Fibroblast of upper back skin (primary cell): ENCODE measurements at places on chromosomes 13 and 19.
A peak's percentile ranks its signal among the peaks of the same experiment; 100 is the strongest.

DNA sequence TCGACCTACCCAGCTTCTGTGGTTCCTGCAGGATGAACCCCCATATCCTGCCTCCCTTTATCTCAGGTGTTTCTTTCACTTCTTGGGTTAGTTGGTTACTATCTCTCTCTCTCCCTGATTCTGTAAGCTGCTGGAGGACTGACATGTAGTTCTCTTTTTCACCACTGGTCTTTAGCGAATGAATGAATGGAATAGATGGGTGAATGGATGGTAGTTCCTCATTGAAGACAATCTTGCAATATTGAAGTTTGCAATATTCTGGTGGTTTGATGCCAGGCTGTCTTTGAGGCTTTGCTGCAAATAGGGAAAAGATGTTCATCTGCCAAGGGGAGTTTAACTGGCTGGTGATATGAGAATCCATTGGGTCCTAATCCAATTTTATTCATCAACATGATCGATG is 120.2 kb downstream of the UBL3 start:
- no peak for DNase-seq

DNA sequence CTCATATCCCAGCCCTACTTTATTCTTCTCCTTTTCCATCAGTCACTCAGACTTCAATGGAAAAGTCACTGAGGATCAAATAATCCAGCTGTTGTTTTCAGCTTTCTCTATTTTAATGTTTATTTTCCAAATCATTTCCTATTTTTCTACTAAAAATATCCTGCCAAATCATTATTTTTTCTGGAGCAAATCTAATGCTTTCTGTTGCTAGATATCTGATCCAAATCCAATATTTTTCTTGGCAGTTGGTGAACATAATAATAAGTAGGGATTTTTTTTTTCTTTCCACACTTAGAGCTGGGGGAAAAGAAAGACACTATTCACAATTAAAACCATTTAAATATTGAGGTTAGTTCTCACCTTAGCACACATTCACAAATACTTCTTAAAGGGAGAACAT is 656.1 kb downstream of the DACH1 start:
- no peak for DNase-seq

DNA sequence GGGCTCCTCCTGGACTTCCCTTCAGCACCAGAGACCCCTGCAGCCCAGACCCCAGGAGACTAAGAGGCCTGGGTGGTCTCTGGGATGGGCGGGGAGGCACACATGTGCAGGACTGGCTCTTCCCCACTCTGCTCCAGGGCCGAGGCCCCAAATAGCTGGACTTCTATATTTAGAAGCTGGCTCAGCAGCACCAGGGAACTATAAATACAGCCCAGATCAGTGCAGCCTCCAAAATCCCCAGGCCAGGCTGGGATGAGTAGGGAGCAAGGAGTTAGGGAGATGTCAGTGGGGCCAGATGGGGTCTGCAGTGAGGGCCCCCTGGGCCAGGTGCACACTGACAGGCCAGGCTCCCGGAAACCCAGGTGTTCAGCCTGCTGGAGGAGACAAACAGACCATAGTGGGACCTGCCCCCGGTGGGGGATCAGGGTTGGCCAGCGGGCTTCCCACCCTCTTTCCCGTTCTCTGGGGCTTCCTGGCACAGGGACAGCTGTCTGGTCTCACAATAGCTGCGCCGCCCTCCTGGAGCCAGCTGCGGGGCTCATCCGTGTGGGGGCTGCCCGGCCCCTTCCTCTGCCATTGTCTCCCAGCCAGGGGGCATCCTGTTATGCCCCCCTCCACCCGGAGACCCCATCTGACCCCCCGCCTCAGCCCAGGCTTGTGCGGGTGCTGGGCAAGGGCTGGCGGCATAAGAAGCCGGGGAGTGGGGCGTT is 5.5 kb upstream of the ADGRE5 start:
- DNase-seq = peak; percentile 40

DNA sequence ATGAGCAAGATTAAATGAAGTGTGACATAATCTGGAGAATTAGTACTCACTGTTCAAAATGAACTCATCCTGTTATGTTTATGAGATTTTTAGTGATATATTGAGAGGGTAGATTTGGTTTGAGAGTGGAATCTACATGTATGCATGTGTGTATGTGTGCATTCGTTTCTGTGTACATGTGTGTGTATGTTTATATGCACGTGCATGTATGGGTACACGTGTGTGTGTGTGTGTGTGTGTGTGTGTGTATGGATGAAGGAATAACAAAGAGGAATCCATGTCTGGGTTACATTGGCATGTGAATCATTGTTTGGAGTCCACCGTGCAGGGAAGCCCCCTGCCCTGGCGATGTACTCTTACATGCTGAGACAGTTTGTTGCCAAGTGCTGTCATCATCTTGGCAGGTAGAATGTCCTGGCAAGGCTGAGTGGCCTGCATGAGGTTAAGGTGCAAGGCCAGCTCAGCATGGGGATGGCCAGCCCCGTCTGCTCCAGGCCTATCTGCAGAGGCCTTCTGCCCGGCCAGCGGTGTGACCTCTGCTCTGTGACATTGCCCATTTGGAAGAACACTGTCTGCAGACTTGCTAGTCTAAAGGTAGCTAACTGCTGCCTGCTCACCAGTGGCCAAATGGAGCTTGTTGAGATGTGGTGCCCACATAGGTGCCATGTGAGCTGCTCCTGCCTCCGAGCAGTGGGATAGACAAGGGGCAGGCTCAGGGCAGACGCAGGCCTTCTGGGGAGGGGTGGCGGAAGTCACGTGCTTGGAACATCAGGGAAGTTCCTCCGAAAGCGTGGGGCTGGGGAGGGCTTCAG is 222.3 kb downstream of the TEX29 start:
- DNase-seq = no peak

- DNase-seq = no peak
These were observed 214.0 kb upstream of the SOX1 start for GRCh38 chr13:111852725-111853518.

DNA sequence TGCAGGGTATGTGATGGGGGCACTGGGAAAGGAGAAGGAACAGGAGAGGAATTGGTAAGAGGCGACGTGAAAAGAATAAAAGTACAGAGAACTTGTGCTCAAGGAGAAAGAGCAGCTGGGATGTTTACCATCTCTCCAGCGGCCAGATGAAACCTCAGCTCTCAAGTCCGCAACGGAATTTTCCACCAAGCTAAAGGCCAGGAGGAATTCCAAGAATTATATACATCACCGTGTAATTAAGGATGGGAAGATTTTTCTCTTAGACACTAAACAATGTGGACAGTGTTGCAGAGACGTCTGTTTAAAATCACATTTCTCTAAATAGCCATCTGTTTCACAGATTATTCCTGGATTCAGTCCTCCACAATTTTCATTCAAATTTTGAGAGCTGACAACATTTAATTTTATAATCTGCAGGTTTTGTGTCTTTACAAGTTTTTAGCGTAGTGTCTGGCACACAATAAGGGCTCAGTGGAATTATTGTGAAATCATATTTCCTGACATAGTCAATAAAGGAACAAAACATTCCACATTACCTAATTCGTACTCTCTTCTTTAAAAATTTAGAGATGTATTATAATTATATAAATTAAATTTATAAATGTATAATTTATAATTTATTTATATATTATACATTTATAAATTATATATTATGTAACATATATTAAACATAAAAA is 23.0 kb upstream of the USP29 start:
- DNase-seq = no peak

- no peak for DNase-seq
These were observed 42.9 kb downstream of the LPAR6 start for GRCh38 chr13:48369988-48370387.

- DNase-seq = no peak
These were observed 35.5 kb upstream of the IGFL4 start for GRCh38 chr19:46076031-46076880.

GRCh38 chr19:56350416-56351045 is 35.9 kb upstream of the ZSCAN5A start:
- DNase-seq = peak; percentile 50

- DNase-seq = no peak
These were observed 113.2 kb downstream of the HSPH1 start for GRCh38 chr13:31048521-31048920.

DNA sequence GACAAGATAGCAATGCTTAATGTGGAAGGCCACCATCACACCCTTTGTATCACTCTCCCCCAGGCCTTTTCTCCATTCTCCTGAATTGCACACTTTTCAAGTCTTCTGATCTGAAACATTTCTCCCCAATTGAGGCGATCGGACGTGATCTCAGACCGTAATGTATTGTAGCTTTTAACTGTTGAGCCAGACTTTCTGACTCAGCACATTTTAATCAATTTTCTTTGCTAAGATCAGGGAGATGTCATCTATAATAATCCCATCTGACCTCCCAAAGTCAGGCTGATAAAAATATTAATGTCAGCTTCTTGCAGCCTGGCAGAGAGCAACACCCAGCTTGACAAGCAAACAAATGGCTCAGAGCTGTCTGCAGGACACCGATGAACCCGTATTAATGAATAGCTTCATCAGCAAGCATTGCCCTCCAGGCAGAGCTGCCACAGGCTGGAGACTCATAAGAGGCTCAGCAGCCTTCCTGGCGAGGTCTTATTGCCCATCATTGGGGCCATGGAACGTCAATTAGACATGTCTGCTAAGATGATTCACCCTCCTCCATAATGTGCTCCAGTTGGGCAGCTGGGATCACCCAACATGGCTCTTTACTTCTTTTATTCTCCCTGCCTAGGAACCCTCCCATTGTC is 60.2 kb upstream of the UQCRFS1 start:
- DNase-seq = no peak

- DNase-seq = peak; percentile 79
These were observed 1.5 kb upstream of the HCN2 start for GRCh38 chr19:588093-588740.

DNA sequence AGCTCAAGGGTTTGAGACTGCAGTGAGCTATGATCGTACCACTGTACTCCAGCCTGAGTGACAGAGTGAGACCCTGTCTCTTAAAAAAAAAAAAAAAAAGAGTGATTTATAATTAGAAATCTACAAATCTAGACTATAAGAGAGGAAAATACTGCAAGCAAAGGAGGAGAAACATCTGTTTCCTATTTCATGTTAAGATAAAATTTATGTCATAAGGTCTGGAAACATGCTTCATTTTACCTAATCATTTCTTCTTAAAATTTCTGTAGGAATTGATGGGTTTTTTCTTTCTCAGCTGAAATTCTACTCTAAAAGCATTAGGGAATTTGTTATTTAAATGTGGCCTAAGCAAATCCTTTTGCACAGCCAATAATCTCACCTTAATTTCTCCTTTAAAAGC is 53.2 kb downstream of the C13orf42 start:
- no peak for DNase-seq

DNA sequence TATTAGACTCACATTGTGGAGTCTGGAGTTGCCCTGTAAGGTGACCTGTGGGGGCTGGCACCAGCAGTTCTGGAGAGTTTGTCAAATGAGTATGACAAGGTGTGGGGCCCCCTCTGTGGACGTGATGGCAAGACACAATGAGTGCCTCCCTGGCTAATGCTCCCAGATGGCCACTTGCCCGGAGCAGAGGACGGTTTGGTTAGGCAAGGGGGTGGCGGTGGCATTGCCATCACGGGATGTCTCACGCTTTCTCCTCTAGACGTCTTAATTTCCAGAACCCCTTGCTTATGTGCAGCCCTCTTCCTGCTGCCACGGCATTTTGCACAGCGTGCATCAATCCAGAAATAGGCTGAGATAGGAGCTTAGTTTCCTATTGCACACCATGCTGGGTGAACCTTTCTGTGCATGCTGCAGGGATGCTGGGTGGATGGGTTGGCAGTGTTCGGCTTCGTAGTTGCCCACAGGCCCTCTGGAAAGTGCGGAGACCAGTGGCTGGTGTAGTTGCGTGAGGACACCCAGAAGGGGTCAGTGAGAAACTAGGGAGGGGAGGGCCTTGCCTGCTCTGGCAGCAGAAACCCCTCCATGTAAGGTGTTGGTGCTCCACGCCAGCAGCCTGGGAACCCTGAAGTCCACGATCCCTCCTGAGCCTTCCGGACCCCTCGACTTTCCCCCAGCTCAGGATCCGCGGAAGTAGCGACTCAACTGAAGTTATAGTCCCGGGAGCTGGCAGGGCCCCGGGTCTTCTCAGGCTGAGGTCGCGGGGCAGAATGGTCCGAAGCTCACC is 18.1 kb upstream of the LRP3 start:
- DNase-seq = peak; percentile 28

DNA sequence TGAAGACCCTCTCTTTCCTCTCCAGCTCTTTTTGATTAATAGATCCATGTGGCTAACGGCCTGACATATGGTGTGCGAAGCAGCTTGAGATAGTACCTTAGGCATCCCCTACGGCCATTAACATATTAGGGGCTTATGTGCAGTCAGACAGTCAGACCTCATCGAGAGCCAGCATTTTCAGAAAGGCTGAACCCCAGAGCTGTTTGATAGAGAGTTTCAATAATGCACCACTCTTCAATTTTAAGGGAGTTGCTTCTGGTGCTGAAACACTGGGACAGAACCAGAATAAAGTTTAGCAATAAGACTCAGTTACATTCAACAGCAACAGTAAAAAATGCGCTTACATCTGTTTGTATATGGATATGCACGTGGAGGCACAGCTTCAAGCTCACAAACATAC is 10.8 kb downstream of the POU4F1 start:
- no peak for DNase-seq

GRCh38 chr13:50677687-50678463 is 165.6 kb downstream of the DLEU7 start:
- peak; percentile 75 for DNase-seq

- no peak for DNase-seq
These were observed 141.7 kb upstream of the GJB6 start for GRCh38 chr13:20373861-20374260.

GRCh38 chr13:49052813-49053212 is 77.1 kb downstream of the FNDC3A start:
- DNase-seq = no peak

- DNase-seq = no peak
These were observed 636 bp upstream of the FOXO1 start for GRCh38 chr13:40666933-40667621.

- DNase-seq = no peak
These were observed 176.3 kb downstream of the ABCC4 start for GRCh38 chr13:95124959-95125358.

- DNase-seq = peak; percentile 78
These were observed 293.6 kb downstream of the DNAJC15 start for GRCh38 chr13:43316946-43317353.

DNA sequence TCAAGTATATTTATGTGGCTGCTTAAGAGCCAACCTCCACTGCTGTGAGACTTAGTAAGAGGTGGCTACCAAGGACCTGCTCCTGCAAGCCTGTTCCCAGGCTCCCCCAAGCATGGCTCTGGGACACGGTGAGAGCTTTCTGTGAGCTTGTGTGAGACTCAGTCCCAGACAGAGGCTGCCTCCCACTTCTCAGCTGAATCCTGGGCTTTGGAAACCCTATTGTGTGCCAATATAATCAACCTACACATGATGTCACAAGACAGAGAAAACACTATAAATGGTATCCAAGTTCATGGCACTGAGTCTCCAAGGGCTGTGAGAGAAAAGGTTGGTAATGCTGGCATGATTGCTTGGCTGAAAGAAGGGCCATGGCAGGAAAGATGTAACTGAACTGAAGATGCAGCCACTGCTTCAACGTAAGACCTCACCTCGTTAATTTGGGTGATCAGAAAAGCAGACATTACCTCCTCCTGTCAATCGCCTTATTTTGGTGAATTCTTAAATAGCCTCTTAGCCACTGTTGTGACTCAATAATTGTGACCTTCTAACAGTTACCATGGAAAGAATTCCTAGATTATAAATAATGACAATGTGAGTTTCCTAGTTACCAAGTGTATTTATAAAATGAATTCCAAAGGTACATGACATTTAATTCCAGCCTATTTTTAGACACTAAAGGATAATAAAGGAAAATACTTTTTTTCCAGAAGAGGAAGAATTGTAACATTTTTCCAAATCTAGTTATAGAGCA is 332.0 kb downstream of the IRS2 start:
- DNase-seq = peak; percentile 31

- peak; percentile 30 for DNase-seq
These were observed 918.8 kb downstream of the SLITRK1 start for GRCh38 chr13:82963226-82964099.

GRCh38 chr19:53951436-53951835 is 11.3 kb upstream of the CACNG8 start:
- DNase-seq = no peak
